ENCODE measurements at places on chromosomes 2 and 18.

DNA sequence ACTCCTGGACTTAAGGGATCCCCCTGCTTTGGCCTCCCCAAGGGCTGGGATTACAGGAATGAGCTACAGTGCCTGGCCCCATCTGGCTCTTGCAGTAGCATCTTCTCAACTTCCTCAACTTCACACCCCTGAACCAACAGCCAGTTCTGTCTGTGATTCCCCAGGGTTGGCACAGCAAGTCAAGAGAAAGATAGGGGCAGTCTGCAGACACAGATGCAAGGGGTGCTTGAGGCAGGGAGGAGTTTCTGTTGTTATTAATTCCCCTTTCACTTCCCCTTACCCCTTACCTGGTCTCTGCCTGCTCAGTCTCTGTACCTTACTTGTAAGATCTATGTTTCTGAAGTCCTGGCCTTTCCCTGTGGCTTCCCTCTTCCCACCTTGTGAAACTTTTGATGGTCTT, 54.1 kb upstream of the MEX3C start:
- DNase-seq, result no peak

DNA sequence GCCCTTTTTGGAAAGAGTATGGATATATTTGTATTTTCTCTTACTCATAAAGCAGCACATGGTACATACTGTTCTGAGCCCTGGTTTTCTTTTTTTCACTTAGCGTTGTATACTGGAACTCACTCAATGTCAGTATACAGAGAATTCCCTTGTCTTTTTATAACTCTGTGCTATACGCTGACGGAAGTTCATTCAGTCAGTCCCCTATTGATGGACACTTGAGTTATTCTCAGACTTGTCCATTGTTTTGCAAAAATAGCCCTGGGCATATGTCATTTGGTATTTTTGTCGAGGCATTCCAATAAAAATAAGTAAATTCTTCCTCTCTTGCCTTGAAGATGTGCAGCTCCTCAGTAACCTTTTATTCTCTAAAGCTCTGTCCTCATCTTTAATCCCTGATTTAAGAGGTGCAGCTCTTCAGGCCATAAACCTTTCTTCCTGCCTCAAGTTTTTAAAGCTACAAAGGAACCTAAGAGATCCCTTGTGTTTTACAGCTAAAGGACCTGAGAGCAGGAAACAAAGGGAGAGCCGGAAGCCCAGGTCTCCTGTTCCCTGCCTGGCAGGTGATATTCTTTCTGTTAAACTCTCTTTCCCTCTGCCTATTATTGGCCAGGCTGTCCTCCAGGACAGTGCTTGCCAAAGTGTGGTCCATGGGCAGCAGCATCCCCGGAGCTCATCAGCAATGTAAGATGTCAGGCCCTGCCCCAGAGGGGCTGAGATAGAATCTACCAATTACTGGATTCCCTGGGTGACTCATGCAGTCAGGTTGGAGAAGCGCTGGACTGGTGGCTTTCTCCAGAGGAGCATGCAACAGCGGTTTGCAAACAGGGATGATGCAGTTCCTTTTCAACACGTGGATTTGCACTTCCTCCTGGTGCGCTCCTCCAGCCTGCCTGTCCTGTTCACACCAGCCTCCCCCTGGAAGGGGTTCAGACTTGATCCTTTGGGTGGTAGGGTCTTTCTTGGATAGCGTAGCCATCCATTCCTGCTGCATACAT, 158.0 kb downstream of the NEDD4L start:
- DNase-seq, result no peak

DNA sequence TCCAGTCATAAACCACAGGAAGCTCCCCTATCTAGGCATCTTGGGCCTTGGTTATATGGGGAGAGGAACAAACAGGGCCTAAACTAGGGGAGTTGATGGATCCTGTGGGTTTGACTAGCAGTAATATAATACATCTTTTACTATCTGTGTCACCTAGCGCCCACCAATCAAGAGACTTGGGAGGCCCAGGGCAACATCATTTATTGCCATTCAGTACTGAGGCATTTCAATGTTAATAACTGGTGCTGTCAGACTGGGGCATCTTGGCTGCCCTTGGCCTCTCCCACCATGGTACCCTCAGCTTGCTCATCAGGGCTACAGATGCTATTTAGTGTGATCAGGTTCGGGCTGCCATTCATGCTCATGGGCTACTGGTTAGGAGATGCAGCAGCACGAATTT, 320.7 kb downstream of the MYCN start:
- DNase-seq, result no peak

DNA sequence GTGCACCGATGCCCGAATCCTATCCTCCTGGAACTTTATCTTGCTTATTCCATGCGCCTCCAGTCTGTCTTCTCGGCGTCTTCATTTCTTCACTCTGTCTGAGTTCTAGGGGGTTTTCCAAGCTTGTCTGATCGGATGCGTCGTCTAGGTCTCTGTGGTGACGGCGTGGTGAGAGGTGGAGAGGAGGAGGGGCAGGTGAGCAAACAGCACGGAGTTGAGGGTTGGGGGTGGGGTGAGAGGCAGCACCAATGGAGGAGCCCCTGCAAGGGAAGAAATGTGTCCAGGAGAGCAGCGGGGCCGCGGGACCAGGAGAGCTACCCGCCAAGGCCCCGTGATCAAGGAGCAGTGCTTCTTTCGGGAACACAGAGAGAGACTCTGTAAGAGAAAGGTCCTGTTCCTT, 131.3 kb upstream of the TWIST2 start:
- DNase-seq, result no peak

DNA sequence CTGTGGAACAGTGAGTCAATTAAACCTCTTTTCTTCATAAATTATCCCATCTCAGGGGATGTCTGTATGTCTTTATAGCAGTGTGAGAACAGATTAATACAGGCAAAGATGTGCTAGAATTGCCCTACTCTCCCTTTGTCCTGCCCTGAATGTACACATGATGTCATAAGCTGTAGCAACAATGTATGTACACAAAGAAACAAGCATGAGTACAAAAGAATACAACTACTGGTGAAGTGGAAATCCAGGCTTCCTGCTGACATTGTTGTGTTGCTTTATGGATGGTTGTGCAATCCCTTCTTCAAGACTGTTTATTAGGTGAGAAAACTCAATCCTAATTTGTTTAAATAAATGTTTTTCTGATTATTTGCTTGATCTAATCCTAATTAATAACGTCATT, 446.6 kb downstream of the DSC3 start:
- no peak for DNase-seq

DNA sequence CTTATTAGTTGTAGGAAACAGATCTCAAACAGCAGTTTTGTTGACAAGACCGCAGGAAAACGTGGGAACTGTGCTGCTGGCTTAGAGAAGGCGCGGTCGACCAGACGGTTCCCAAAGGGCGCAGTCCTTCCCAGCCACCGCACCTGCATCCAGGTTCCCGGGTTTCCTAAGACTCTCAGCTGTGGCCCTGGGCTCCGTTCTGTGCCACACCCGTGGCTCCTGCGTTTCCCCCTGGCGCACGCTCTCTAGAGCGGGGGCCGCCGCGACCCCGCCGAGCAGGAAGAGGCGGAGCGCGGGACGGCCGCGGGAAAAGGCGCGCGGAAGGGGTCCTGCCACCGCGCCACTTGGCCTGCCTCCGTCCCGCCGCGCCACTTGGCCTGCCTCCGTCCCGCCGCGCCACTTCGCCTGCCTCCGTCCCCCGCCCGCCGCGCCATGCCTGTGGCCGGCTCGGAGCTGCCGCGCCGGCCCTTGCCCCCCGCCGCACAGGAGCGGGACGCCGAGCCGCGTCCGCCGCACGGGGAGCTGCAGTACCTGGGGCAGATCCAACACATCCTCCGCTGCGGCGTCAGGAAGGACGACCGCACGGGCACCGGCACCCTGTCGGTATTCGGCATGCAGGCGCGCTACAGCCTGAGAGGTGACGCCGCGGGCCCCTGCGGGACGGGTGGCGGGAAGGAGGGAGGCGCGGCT, at the start of gene TYMS:
TSS of gene TYMS (plus strand) at position 343 of the 690 bp plus-strand sequence. CDS start at position 433, 90 bp downstream.
- DNase-seq, result no peak

DNA sequence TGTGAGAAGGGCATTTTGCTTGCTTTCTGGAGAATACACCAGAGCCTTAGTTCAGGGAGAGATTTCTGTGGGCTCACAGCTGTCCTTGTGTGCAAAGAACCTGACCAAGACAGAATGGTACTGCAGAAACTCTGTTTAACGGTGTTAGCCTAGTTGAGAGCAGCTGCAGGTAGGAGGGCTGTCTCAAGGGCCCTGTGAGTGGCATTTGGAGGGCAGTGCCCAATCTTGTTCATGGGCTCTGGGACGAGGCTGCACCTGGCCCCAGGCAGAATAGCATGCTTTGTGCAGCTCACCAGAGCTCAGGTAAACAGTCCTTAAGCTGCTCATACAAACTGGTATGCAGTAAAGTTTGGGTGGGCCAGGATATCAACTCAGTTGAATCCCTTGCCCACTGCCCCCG, 16.9 kb upstream of the RGPD4 start:
- no peak for DNase-seq

DNA sequence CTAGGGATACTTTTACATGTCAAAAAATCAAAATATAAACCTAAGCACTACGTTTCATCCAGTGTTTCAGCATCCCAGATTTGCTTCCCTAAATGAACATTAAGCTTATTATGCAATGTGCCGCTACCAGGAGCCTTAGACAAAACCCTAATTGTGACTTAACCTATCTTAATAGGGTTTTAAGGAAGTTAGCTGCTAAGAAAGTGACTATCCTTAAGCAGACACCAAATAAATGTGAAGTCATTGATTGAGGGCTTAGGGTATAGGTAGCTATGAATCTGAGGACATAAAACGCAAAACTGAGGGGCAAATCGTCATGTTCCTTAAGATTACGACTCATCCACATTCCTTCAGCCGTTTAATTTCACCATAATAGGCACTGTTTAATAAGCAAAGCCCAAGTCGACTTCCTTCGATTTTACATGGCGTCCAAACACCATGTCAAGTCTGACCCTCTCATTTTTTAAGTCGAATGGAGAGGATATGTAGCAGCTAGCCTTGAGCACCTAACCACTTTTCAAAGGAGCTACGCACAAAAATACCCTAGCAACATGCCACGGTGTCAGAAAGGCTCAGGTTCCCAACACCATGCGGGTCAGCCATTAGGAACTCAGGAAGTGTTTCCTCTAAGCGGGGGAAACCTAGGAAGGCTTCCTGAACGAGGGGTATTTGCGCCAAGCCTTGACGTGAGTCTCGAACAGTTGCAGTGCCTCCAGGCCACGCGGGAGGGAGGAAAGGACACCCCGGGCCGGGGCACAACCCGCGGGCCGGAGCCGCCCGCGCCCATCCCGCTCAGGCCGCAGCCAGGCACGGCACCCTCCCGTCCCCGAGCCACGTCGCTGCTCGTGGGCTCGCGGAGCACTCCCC, 1.0 kb downstream of the HDLBP start:
- DNase-seq, result no peak

DNA sequence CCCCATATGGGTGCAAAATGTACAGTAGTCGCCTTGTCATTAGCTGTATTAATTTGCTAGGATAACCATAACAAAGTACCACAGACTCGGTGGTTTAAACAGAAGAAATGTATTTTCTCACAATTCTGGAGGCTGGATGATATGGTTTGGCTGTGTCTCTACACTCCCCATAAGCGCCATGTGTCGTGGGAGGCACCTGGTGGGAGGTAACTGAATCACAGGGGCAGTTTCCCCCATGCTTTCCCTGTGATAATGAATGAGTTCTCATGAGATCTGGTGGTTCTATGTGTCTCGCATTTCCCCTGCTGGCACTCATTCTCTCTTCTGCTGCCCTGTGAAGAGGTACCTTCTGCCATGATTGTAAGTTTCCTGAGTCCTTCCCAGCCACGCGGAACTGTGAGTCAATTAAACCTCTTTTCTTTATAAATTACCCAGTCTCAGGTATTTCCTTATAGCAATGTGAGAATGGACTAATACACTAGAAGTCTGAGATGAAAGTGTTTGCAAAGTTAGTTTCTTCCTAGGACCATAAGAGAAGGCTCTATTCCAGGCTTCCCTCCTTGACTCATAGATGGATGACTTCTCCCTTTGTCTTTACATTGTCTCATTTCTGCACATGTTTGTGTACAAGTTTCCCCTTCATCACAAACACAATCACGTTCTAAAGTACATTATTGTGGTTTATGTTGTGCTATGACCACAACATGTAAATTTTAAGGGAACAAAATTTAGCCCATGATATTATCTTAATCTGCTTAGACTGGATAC, 1442.6 kb downstream of the SUCLG1 start:
- no peak for DNase-seq

- DNase-seq, result no peak
These were observed 115.4 kb downstream of the SATB2 start for GRCh38 chr2:199342334-199342733.

DNA sequence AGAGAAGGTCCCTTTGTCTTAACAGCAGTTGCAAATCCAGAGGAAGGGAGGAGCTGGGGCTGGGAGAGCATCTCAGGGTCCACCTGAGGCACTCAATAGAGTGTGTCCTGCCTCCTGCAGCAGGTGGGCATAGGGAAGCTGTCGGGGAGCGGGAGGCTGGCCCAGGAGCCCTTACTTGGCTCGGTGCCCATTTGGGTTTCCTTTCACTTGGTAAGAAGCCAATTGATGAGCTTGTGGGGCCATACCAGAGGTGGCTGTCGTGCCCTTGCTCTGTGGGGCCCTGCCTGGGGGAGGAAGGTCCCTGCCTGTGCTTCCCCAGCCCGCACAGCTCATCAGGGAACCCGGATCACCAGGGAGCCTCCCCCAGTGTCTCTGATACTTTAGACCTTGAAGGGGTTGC, 229.7 kb downstream of the DYSF start:
- DNase-seq, result no peak

DNA sequence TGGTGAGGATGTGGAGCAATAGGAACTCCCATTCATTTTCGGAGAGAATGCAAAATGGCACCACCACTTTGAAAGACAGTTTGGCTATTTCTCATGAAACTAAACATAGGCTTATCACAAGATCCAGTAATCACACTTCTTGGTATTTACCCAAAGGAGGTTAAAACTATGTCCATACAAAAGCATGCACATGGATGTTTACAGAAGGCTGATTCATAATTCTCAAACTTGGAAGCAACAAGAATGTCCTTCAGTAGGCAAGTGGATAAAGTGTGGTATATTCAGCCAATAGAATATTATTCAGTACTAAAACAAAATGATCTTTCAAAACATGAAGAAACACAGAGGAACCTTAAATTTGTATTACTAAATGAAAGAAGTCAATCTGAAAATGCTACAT, 440.6 kb downstream of the FBXO15 start:
- no peak for DNase-seq

All from right renal pelvis (tissue), 4 donors.